Activated naive CD4-positive, alpha-beta T cell treated with anti-CD3 and anti-CD28 coated beads, Interleukin-2, amount 50 U/mL, for 72 hours (primary cell): ENCODE measurements at places on chromosomes 16 and 17. TPM values are rescaled to one million over a fixed set of nuclear protein-coding genes. Genes with fewer than 3 reads are reported as not detected.

The KRT20 gene
- not detected for total RNA-seq

The KRT12 gene
- total RNA-seq: not detected

The HAP1 gene
- total RNA-seq: not detected

The ZNF688 gene
- 7.2 TPM for total RNA-seq

The BCL6B gene
- 0.59 TPM for total RNA-seq

The HOXB9 gene
- total RNA-seq: 1.2 TPM

DNA sequence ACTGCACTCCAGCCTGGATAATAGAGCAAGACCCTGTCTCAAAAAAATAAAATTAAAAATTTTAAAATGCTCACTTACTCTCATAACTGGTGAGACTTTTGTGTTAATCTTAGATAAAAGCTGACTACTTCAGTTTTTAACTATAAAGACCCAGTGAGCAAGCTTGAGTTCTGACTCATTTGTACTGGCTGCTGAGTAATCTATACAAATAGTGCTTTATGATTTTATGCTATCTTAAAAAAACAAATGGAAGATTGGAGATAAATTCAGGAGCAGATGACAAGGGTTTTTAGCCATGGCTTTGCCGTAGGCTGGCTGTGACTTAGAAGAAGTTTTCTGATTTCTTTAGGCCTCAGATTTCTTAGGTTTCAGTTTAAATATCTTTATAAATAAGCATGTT lies 30.5 kb downstream of the SNTB2 start:
- DNase-seq: no peak

DNA sequence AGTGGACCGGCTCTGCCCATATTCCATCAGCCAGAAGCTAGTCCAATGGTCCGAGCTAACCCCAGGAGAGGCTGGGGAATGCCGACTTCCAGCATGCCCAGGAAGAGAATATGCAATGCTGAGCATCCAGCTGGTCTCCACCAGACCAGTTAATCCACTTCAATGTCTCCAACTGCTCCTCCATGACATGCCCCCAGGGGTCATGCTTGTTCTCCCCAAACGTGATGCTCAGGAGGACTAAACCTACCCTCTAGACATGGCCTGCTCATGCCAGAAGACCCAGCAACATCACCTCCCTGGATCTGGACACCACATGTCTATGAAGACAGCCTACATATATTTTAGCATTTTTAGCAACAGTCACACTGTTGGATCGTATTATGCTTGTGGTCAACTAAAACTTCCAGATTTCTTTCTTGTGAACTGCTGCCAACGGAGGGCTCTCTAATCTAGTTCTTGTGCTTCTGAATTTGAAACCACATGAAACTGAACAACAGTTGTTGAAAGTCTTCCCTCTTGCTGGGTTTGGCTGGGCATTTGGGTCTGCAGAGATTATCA lies 245.1 kb downstream of the SOX9 start:
- no peak for DNase-seq

GRCh38 chr16:21197112-21197511 lies 14.3 kb downstream of the ZP2 start:
- DNase-seq: no peak

GRCh38 chr17:82463925-82464566 lies 5.5 kb downstream of the NARF start:
- no peak for DNase-seq

DNA sequence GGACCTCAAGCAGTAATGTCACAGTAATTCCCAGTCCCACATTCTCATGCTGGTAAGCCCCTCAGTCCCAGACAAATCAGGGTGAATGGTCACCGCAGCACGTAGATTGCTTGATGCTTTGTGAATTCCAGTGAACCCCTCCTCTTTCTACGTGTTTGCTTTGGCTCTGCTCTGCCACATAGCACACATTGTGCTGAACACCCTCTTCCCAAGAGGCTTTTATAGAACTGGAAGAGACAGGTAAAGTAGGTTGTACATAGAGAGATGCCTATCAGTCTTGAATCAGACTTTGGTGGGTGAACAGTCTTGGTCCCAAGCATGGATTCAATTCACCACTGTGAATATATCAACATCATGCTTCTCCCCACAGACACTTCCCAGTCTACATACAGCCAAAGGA lies 579 bp upstream of the KRTAP9-6 start:
- DNase-seq: no peak

GRCh38 chr16:31260136-31260931 lies 559 bp downstream of the ITGAM start:
- DNase-seq: no peak

DNA sequence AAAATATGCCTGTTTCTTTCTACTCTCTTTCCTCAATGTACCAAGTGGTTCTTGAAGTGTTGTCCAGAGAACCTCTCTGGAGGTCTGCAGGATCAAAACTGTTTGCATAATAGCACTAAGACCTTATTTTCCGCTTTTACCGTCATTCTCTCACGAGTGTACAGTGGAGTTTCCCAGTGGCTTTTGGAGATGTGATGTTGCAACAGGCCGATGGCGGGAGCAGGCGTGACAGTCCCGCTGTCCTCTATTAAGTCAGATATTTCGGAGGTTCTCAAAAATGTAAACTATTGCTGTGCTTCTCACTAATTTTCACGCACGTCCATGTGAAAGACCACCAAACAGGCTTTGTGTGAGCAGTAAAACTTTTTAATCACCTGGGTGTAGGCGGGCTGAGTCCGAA lies 8.3 kb upstream of the GPRC5B start:
- DNase-seq: no peak

DNA sequence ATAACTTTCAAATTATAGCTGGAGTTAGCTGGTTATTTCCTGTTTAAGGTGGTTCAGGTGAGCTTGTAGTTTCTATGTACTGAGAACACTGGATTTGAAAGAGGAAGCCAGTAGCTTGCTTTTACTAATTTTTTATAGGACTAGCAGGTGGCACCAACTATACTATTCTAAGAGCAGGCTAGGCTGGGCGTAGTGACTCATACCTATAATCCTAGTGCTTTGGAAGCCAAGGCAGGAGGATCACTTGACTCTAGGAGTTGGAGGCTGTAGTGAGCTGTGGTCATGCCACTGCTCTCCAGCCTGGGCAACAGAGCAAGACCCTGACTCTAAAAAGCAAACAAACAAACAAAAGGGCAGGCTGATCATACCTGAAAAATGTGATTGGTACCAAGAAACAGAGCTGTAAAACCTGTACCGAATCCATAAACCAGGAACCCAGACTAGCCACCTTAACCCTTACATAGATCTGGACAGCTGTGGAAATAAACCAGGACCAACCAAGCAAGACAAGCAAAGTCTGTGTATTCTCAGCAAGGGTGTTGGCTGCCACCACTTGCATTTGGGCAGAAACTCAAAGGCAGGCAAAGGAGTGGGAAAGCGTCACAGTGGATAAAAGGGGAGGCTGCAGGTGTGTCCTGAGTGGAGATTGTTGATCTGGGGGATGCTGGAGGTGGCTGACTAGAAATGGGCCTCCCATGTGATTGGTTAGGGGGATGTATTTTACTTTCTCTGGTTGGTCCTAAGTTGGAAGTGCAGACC lies 36.3 kb downstream of the SLC47A1 start:
- DNase-seq: no peak

- DNase-seq: no peak
Measured at GRCh38 chr16:67395458-67396158, 2.3 kb upstream of the TPPP3 start.

GRCh38 chr16:78786635-78787034 lies 687.2 kb downstream of the WWOX start:
- DNase-seq: no peak

GRCh38 chr16:90005956-90006663 lies 13.1 kb downstream of the DBNDD1 start:
- no peak for DNase-seq

GRCh38 chr16:9898124-9898523 lies 284.1 kb downstream of the GRIN2A start:
- no peak for DNase-seq

GRCh38 chr17:29697371-29697770 lies 74.7 kb upstream of the CORO6 start:
- no peak for DNase-seq

- no peak for DNase-seq
Measured at GRCh38 chr17:74938194-74938950, 2.7 kb downstream of the OTOP3 start.

GRCh38 chr16:2967721-2968161 lies 1.4 kb upstream of the PAQR4 start:
- DNase-seq: no peak

- DNase-seq: peak; percentile 67
Measured at GRCh38 chr16:85029408-85029784, 1.8 kb downstream of the KIAA0513 start.

DNA sequence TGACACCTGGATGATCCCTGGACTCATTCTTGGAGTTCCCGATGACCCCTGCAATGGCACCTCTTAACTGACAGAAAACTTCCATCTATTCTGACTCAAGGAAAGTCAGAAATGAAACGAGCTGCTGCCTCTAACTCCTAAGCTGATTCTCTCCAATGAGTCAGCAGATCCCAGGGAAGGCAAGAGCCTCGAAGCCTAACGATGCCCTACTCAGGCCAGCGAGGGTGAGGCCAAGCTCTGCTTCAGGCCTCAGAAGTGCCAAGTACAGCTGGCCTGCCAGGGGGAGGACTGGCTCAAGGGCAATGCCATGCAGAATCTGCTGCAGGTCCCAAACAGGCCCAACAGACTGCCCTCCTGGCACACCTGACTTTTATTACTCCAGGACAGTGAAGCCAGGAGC lies 36.3 kb downstream of the PLXDC1 start:
- DNase-seq: no peak
